ENCODE measurements at places on chromosomes 1 and 21.
A peak's percentile ranks its signal among the peaks of the same experiment; 100 is the strongest.

DNA sequence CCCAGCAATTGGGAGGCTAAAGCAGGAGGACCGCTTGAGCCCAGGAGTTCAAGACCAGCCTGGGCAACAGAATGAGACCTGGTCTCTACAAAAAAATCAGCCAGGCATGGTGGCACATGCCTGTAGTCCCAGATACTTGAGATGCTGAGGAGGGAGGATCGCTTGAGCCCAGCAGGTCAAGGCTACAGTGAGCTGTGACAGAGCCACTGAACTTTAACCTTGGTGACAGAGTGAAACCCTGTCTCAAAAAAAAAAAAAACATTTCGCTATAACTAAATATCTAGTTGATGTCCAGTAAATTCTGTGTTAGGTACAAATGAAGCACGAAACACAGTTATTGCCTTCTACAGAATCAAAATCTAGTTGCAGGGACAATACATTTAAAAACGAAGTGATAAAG, 95.7 kb upstream of the HP1BP3 start:
- no peak for DNase-seq

- no peak for DNase-seq
These were observed 37.8 kb downstream of the NID1 start for GRCh38 chr1:236027104-236027503.

GRCh38 chr1:28927266-28927647, 12.9 kb downstream of the EPB41 start:
- DNase-seq = no peak

DNA sequence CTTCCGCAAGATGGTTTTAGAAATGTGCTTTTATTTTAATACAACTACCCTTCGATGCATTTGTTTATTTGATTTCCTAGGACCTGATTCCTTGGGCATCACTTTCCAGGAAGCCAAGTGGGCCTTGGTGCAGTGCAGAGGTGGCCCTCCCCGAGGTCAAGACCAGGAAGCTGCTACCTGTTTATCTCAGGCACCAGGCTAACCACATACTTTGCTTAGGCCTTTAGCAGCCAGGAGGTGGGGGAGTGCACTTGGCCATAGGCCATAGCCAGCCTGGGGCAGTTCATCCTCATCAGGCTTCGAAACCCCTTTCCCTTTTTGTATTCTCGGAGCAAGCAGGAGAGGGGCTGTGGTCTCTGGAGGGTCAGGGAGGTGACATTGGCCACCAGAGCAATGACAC, 45.4 kb downstream of the SMYD2 start:
- peak; percentile 0 for DNase-seq

- DNase-seq = peak; percentile 35
These were observed 495 bp upstream of the NTRK1 start for GRCh38 chr1:156860113-156860627.

GRCh38 chr1:32786856-32787255, 30.3 kb downstream of the YARS1 start:
- no peak for DNase-seq

DNA sequence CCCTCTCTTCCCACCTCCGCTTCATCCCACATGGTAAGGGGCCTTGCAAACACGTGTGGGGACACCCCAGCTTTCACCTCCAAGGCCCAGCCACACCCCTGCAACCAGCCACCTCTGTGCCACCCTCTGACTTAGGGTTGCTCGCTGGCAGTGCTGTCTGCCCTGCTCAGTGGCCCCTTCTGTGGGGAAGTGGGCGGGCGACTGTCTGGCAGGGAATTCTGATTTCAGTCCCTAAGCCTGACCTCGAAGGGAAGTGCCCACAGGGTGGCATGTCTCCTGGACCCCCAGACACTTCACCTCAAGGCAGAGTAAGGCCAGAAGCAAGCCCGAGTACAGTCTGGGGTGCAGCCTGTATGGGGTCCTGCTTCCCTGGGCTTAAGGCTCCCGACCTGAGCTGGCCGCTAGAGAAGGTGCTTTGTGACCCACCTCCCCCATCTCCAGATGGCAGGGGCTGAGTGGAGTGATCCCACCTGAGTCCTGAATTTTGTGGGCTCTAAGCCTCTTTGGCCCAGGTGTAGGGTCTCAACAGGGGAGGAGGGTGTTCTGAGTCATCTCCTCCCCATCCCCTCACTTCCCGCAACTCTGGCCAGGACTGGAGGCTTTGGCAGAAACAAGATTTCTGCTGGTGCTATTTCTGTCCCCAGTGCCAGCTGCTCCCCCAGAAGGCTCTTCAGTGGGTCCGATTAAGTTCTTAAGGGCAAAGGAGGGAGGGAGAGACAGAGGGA, 7.0 kb downstream of the RD3 start:
- DNase-seq = no peak

GRCh38 chr1:71053146-71053545, 5.5 kb upstream of the PTGER3 start:
- DNase-seq = no peak

DNA sequence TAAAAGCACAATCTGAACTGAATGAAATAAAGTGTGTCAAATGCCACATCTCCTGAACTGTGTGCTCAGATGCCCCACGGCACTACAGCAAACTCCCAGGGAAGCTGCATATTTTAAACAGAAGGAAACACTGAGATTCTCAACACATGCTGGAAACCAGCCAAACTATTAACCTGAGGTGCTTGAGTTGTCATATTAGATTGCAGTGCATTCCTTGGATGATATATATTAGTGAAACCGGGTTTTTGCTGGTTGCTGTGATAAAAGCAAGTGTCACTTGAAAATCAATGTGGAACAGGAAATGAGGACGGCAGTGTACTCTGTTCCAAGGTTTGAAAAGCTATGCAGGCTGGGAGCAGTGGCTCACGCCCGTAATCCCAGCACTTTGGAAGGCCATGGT, 8.7 kb downstream of the SYNJ1 start:
- no peak for DNase-seq

- no peak for DNase-seq
These were observed 81.1 kb downstream of the TENT5C start for GRCh38 chr1:117686907-117687306.

GRCh38 chr21:38261851-38262250, 5.1 kb downstream of the KCNJ15 start:
- DNase-seq = no peak

DNA sequence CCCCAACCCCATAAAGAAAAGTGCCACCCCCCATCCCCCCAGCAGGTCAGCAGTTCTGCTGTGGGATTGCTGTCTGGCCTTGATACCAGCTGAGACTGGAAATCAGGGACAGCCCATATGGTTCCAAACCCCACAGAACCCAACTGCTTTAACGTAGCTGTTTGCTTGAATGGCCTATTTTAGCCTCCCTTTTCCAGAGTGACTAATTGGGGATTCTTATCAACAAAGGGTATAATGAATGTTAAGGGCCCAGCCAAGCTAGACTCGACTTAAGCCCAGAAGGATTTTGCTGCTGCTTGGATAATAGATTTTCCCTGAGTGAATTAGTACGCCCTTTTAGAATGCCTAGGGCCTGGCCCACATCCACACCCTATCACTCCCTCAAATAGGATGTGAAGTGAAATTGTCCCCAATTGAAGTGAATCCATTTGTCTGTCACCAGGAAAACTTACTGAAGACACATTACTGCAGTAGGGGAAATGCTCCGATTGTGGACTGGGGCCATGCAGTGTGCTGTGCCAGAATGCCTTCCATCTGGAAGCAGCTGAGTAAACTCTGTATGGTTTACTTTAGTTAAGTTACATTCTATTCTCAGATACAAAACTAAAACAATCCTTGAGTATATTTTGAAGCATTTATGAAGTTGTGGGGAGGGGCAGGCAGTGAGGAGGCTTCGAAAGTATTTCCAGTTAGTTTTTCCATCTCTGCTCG, 156.9 kb downstream of the DHRS3 start:
- no peak for DNase-seq

GRCh38 chr1:170664828-170665612, 1.1 kb downstream of the PRRX1 start:
- DNase-seq = peak; percentile 66

DNA sequence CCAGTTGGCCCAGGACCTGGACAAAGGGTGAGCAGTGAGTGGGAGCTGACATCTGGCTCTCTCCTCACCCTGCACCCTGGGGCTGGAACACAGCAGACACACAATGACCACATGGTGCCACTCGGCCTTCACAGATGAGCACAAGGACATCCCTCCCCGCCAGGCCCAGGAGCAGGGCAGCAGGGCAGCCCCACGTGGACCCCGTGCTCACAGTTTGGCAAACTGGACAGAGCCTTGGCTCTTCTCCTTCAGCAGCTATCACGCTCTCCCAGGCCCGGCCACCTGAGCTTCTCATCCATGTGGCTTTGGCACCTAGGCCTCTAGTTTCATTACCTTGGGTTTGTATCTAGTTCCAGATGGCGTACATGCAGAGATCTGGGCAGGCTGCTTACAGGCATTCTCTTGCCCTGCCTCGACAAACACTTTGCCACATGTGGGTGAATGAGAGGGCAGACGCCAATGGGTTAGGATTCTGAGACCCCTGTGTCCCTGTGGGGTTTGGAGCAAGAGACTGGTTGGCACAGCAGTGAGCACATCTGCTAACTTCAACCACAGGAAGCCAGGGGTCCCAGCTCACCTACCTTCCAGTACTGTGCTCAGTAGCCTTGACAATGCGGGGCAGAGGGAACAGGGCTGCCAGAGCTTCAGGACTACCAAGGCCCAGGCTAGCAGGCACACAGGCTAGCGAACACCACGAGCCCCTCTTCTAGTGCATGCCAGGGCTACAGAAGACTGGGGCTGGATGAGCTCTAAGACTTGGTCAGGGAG, 3.4 kb upstream of the PTPRF start:
- DNase-seq = no peak

- no peak for DNase-seq
These were observed 112.1 kb downstream of the DTL start for GRCh38 chr1:212147581-212148033.

- DNase-seq = no peak
These were observed 32.9 kb downstream of the RASSF5 start for GRCh38 chr1:206540044-206540780.

- no peak for DNase-seq
These were observed 20.3 kb downstream of the ARHGEF10L start for GRCh38 chr1:17559615-17560419.

DNA sequence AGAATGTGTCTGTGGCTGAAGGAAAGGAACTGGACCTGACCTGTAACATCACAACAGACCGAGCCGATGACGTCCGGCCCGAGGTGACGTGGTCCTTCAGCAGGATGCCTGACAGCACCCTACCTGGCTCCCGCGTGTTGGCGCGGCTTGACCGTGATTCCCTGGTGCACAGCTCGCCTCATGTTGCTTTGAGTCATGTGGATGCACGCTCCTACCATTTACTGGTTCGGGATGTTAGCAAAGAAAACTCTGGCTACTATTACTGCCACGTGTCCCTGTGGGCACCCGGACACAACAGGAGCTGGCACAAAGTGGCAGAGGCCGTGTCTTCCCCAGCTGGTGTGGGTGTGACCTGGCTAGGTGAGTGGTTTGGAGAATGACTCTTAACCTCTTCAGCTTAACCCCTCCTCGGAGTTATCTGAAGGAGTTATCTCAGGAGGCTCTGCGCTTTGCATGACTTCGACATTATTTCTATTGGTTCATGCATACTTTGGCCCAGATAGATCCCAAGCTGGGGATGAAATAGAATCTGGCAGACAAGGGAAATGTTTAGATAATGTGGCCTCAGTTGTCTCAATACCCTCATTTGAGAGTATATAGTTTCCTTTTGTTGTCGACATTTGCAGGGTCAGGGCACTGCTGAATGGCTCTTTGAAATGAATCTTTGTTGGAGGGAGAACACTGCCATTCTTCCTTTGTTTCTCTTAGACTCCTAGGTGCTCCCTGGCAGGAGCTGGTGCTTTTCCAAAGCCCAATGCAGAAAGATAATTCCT, 39.7 kb downstream of the PTGFRN start:
- no peak for DNase-seq

DNA sequence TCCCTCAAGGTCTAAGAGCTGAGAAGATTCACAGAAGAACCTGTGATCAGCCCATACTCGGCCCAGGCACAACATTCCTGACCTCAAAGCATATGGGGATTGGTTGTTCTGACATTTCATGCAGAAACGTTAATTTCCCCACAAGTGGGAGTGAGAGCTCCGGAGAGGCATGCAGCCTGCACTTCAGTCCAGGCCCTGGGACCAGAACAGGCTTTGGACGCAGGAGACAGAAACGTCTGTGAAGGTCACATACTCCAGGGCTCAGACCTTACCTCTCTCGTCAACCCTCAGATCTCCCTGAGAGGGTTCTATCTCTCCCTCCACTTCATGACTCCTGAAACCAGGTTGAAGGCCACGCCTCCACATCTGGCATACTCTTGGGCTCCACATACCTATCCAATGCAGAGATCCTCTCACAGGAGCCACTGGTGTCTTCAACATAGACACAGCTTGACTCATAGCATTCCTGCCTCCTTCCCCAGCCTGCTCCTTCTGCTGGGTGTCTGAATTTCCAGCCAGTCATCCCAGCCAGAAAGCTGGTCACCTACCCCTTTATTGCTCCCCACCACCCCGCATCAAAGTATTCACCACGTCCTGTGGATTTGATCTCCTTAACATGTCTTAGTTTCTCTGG, 149.2 kb downstream of the OMA1 start:
- no peak for DNase-seq

- DNase-seq = no peak
These were observed 519.5 kb upstream of the CAMK1G start for GRCh38 chr1:209063767-209064659.

DNA sequence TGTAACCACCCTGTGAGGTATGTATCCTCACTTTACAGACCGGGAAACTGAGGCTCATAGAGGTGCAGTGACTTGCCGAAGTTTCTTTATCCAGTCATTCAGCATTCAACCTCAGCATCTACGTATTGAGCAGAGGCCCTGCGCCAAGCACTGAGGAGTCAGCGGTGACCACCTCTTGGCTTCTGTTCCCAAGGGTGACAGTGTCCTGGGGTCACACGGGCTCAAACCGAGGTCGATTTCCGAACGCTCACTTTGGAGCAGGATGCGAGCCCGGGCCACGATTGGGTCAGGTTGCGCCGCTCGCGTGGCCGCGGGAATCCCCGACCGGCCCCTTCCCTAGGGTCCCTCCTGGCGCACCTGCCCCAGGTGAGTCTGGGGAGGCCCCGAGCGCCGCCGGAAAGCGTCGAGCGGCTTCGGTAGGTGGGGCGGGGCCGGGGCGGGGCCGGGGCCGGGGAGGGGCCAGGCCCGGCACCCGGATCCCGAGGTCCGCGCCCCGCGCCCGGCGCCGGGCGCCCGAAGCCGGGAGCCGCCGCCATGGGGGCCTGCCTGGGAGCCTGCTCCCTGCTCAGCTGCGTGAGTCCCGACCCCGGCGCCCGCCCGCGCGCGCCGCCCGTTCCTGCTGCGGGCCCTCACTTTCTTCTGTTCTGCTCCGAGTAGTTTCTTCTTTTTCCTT, at the start of gene SERINC2:
Gene SERINC2, plus strand, starts transcription at position 482 of the 673 bp plus-strand sequence. Its CDS starts 53 bp downstream, at position 535.
- DNase-seq = no peak

GRCh38 chr1:180402001-180402400, 100.4 kb downstream of the ACBD6 start:
- no peak for DNase-seq

GRCh38 chr1:63366908-63367214, 566 bp upstream of the ALG6 start:
- DNase-seq = no peak

- DNase-seq = no peak
These were observed 76.3 kb downstream of the MEGF6 start for GRCh38 chr1:3534803-3535637.

Measured in NCI-H526 treated with DMSO at 0.1 percent for 48 hours (cell line).